ENCODE measurements at places on chromosomes 12 and 14. TPM values are rescaled to one million over a fixed set of nuclear protein-coding genes. Genes with fewer than 3 reads are reported as not detected.

Gene REP15
- 1.0 TPM for polyA plus RNA-seq

Gene KRT82
- 0.01 TPM for polyA plus RNA-seq

Gene FBXO34
- polyA plus RNA-seq: 12.2 TPM

Gene RAN
- 1,871 TPM for polyA plus RNA-seq

Gene MGP
- polyA plus RNA-seq: 1.4 TPM

Gene NKX2-1
- polyA plus RNA-seq: not detected

Gene MAP3K9
- 17.6 TPM for polyA plus RNA-seq

Gene DACT1
- polyA plus RNA-seq: 0.08 TPM

DNA sequence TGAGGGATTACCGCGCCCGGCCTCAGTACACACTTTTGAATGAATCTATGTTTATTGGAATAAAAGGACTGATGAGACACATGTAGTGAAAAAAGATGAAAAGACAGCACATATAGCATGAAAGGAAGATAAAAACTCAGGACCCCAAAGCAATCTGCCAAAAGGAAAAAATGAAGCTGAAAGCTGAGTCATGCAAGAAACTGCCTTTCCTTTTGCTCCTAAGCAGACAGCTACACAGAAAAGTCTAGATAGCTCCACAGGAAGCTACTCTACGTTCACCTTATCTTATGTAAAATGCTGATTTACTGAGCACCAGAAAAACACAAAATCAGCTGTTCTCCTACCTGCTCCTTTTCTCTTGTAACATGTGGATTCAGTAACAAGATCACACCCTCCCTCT, 128.4 kb downstream of the NTF3 start:
- no peak for DNase-seq

GRCh38 chr12:54018468-54018984, 9.7 kb upstream of the HOXC6 start:
- peak; percentile 54 for DNase-seq

DNA sequence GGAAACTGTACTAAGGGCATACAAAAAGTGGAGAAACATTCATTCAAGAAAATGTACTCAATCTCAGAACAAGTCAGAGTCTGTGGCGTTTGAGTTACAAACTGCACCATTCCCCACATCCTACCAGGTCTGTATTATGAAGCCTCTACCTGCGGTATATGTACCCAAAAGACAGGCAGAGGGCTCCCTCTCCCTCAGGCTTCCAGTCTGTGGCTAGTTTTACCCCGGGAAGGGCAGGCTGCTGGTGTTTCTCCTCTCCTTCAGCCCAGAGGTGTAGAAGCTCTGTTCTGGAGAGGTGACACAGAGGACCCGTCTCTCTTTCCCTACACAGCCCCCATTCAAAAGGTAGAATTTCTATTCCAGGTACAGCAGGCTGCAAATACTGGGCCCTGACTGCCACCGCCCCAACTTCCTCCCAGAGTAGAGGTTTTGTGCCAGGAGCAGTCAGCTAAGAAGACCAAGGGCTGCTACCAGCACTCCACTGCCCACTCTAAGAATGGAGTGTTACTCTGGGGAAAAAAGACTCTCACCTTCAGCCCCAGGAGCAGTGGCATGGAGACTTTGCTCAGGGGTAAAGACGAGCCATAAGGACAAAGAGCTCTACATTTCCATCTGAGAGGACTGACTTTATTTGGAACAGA, 39.4 kb downstream of the PARP11 start:
- no peak for DNase-seq

DNA sequence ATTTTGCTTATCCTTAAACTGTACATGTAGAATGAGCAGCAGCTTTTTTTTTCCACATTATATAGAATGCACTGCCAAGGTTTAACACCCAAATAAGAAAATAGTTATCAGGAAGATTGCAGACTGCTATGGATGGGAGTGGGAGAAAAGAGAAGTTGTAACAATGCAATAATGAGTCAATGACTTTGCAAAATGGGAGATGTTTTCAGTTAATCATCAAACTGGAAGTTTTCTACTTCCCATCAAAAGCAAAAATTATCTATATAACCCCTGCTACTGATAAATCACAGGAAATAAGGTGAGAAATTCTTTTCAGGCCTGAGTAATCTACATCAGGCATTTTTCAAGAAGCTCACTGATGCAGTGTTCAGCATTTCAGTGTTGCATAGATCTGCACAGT, 309.1 kb downstream of the GXYLT1 start:
- no peak for DNase-seq

GRCh38 chr12:47356129-47356700, 276.5 kb upstream of the AMIGO2 start:
- DNase-seq: no peak

Measured in mammary epithelial cell (primary cell).